Mucosa of descending colon (tissue), 3 donors: ENCODE measurements at places on chromosomes 7 and 10.

DNA sequence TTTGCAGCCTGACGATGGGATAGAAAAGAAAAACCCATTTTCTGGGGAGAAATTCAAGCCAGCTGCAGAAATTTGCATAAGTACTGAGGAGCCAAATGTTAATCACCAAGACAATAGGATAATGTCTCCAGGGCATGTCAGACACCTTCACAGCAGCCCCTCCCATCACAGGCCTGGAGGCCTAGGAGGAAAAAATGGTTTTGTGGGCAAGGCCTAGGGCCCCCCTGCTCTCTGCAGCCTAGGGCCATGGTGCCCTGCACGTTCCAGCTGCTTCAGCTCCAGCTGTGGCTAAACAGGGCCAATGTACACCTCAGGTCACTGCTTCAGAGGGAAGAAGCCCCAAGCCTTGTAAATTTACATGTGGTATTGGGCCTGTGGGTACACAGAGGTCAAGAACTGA, 158.2 kb downstream of the VWC2 start:
- DNase-seq: no peak

GRCh38 chr7:14936554-14936953, 34.0 kb upstream of the DGKB start:
- DNase-seq: peak; percentile 54

DNA sequence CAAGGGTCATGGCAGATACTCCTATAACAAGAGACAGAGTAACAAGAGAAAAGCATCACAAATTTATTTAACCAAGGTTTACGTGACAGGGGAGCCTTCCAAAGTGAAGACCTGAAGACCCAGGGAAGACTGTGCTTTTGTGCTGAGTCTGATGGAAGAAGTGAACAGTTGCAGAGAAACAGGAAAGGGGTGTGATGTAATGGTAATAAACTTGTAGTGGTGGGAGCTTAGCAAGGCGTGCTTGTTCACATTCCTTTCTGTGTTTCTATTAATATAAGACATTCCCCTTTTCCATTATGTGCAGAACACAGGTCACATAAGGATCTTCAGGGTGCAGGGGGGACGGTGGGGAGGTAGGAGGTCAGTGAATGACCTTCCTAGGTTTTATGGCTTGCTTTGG, 25.5 kb upstream of the C10orf67 start:
- no peak for DNase-seq

DNA sequence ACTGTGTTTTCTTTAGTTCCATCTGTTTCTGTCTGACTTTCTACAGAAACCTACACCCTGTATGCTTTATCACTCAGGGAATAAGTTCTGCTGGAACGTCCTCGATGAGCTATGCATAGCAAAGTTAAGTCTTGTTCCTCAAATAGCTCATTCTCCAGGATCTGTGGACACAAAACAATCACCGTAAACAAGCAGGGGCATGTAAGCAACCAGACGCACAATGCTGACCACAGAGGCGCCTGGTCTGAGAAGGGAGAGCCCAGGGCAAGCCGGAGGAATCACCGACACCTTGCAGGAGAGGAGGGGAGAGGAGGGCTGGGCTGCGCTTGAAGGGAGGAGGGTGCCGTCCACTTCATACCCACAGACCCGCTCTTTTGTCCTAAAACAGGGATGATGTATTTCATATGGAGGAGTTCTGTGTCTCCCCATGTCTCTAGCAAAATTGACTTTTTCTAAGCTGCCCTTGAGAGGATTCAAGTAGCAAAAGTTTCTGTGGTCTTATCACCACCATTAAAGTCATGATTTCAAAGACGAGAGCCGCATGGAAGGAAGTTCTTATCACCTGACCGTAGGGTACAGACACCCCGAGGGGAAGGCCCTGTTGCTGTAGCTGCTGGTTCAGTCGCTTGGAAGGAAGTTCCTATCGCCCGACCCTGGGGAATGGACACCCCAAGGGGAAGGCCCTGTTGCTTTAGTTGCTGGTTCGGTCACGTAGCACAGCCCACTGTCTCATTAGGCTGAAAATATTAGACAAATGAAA, 14.3 kb downstream of the CALML3 start:
- DNase-seq: no peak

DNA sequence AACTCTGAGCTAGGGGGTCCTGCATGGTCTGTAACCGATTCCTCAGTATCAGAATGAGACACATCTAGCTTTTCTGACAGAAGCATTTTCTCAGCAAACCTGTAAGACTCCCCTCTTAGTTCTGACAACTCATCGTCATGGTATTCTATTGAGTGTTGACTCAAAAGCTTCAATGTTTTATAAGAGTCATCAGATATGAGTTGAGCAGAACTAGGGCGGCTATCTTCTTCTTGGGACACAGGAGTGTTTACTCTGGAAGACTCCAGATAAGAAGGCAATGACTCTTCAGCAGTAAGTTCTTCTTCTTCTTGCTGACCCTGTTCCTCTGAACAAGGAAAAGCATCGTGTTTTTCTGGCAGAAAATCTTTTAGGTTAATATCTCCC, 167.0 kb upstream of the CCDC6 start:
- DNase-seq: no peak

DNA sequence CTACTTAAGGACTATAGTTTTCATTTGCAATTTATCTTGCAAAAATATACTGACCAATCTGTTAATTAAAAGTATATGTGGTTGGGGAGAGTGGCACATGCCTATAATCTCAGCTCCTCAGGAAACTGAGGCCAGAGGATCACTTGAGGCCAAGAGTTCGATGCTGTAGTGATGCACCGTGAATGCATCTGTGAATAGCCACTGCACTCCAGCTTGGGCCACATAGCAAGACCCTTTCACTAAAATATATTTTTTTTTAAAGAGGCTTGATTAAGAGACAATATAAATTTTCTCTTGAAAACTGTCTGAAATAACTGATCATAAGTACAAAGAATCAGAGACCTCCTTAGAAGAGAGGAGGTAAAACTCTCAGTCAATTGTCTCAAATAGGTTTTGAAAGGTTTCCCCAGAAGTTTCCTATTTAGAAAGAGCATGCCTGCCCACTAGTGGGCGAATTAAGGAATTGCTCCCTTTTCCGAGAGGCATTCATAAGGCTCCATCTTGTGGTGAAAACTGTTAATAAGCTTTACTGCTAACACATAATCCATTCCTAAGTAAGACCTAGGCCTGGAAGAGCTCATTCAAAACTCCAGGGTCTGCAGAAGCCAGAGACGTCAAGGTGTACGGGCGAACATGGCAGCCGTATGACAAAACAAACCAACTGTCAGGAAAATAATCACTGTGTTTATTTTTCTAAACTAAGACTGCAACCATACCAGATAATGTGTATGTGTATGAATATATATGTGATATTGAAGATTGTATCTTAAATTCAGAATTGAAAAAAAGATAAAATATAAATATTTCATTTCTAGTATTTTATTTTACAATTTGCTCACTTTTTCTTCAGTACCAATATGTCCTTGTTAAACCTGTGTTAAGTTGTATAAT, 6.8 kb upstream of the TAS2R40 start:
- no peak for DNase-seq

DNA sequence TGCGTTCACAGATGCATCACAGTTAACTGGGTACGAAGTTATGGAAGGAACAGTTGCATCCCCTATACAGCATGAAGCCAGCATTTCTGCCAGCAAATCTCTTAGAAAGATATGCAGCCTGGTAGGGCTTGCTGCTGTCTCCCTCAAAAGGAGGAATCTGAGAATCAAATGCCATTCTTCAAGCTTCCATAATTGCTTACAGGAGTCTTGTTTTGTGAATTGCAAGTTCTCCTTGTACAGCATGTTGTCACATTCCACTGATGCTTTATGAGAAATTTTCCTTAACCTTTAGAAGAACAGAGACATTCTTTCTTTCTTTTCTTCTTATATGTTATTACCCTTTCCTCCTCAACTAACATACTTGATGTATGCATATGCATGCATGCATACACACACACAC, 134.6 kb downstream of the CHRM2 start:
- no peak for DNase-seq

- no peak for DNase-seq
Observed at GRCh38 chr7:140901941-140902302, 22.8 kb downstream of the BRAF start.

DNA sequence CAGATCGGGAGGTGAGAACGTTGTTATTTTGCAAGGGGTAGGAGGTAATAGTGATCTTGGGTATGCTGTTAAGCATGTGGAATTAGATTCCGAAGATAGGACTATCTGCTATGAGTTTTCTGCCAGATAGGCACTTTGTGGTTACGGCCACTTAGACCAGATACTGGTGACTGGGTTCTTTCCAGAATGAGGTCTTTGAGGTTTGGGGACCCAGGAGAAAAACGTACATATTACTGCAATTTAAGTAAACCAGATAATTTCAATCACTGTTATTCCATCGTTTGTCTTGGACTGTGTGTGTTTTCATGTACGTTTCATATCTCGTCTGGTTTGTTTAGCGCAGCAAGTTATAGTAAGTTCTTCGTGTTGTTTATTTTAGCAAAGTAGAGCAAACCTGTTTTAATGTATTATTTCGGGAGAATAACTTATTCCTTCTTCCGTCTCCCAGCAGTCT, 312 bp downstream of the ARL4A start:
- DNase-seq: no peak

GRCh38 chr10:131833446-131834080, 67.2 kb upstream of the PPP2R2D start:
- peak; percentile 40 for DNase-seq

- DNase-seq: no peak
Observed at GRCh38 chr10:110915035-110915434, 3.9 kb downstream of the BBIP1 start.

- DNase-seq: no peak
Observed at GRCh38 chr10:43390333-43390732, 18.7 kb downstream of the HNRNPF start.

DNA sequence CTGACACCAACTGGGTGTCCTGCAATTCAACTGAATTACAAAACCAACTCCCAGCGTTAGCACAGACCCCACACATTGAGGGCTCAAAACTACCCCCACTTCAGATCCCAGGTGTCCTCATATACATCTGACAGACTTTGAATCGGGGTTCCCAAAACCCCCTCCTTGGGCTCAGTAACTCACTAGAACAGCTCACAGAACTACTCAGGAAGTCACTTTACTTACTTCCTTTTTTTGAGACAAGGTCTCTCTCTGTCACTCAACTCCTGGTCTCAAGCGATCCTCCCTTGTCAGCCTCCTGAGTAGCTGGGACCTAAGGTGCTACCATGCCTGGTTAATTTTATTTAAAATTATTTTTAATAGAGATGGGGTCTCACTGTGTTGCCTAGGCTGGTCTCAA, 456.0 kb downstream of the SDK1 start:
- no peak for DNase-seq

DNA sequence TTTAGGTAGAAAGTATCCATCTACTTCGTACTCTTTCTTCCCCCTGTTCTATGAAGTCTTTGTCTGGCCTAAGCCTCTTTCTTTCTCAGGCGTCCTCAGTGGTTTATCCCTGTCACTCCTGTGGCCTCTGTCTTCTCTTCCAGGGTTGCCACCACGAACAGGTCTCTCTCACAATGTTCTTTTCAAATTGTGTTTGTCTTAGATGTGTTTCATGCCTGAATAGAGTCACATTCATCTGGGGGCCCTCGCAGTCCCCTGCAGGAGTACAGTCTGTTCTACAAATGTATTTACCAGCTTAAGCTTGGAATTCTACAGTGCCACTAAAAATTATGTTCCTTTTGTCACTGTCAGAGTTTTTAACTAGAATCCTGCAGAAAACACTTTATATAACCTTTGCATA, 680.4 kb upstream of the FOXK1 start:
- DNase-seq: no peak

DNA sequence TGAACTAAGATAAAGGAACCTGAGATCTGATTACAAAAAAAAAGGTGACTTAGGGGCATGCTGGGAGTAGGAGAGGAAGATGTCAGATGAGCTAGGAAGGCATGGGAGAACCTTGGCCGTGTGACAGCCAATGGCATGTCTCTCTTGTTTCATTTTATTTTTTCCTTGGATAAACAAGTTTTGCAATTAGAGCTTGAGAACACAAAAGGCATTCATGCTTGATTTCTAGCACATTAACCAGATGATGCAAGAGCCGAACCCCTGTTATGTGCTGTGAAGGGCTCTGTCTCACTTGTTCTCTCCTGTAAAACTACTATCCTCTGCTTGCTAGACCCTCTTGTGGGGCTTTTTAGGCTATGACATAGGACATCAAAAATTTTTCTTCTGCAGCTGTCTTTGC, 134.3 kb upstream of the ASAH2 start:
- no peak for DNase-seq

DNA sequence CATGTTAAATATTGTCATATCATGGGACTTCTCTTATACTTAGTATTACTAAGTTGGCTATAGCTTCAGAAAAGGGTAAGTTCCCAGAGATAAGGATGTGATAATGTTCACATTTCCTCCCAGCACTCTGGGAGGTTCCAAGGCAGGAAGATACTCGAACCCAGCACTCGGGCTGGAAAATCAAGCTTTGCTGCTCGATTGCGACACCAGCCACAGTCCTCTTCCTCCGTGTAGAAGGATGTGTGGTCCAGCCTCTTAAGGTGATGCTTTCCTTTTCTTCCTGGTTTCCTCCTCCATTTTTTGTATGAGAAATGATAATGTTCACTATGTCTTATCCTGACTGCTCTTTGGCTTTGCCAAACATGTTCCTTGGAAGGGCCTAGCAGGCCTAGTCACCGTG, 3.2 kb downstream of the BMS1 start:
- no peak for DNase-seq

GRCh38 chr10:132404911-132405462, 8.0 kb downstream of the PWWP2B start:
- DNase-seq: no peak

DNA sequence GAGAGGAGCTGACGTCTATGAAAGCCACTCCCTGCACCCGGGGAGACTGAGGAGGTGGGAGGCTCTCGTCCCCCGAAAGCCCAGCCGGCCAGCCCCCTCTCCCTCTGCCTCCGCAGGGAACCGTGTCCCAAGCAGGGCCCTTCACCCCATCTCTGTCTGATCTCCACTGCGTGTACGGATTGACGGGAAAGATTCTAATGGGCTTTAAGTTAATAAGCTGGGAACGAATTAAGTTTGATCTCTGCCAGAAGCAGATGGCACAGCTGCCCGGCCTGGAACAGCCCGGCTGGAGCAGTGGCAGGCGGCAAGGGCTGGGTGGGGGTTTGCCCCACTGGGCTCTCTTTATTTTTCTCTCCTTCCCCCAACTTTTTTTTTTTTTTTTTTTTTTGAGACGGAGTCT, 6.1 kb upstream of the SLC29A4 start:
- DNase-seq: no peak
